ENCODE measurements at places on chromosomes 1 and 21.
A peak's percentile ranks its signal among the peaks of the same experiment; 100 is the strongest.

DNA sequence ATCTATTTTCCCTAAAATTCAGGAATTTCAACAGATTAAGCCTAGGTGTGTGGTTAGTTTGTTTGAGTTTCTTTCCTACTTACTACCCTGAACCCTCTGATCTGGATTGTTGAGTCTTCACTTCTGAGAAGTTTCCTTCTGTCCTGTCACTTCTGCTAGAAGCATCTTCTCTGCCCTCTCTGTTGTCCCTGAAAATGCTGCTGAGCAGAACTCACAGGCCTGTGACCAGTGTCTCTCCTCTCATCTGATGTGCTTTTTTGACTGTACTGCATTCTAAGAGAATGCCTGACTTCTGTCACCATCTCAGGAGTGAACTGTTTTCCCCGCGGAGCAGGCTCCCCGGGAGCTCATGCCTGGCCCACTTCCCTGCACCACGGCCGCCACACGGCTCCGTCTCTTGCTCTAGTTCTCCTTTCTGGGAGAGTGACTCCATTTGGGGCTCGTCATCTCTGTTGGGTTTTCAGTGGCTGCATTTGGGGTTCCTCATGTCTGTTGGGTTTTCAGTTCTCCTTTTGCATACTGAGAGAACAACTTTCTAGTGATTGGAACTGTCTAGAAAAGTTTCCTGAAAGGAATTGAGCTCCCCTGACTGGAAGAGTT is 77.9 kb downstream of the POFUT2 start:
- no peak for DNase-seq

DNA sequence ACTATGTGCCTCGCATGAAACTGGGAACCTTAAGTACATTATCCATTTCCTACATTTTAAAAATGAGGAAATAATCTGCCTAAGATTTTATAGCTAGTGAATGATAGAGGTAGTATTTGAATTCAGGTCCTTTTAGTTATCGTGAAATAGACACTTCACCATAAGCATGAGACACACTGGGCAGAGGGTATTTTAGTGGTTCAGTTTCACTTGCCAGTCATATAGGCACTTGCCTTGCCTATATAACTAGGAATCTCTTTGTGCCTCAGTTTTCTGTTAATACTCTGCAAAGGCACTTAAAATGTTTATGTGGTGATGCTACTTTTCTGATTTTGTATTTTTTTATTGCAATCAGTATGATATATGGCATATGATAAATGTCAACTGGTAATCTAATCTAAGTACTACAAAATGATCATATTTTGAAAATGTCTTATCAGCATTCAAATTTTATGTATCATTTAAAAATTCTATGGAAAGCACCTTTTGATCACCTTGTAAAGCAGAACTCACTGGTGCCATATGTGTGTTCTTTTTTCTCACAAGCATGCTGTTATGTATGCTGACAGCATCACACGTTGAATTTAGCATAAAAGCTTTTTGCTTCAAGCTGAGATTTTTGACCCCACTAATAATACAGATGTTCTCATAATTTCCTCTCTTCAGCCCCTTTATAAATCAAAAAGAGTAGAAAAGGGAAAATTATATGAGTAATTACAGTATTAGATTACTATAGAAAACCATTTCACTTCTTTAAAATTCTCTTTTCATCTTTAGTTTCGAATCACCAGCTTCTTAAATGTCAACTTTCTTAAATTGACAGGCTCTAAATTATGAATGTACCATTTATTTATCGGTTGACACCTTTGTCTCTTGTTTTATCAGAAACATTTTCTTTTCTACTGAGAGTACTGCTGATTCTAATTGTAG is 52.6 kb downstream of the RPS6KC1 start:
- DNase-seq, result no peak

DNA sequence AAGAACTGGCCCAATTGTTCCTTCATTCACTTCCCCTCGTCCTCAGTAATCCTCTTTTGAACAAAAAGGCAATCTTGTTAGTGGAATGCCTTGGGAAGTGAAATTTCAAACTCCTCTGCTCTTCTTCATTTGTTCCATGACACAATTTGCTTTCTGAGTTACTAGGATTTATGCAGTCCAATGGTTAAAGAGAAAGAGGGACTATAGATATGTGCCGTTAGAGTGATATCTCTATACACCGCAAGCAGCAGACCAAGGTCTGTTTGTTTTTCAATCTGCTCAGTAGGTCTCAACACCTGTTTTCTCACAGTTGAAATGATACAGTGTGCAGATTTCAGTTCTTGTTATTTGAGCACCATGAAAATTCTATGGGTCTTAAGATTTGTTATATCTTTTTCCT is 244.0 kb downstream of the DNM3 start:
- DNase-seq, result no peak

GRCh38 chr1:151710187-151710840 is 6.3 kb downstream of the CELF3 start:
- peak; percentile 39 for DNase-seq

- DNase-seq, result no peak
Observed at GRCh38 chr1:205600085-205600484, 31.7 kb downstream of the ELK4 start.

DNA sequence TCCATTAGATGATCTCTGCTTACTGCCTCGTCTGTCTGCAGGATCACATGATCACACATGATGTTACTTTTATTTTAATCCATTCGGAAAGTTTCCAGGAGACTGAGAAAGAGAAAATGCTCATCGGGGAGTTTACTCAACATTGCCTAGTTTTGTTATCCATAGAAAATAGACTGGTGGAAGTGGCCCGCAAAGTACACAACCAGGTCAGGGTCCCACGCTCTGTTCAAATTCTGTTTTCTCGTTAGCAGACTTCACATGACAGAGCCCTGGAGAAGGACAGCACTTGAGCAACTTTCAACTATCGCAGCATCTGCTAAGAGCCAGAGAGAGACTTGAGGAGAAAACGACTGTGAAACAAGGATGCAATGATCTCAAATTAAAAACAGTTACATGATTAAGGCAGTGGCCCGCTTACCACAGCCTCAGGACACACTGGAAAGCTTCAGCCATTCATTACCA is 44.2 kb downstream of the ADAMTS1 start:
- DNase-seq, result no peak

DNA sequence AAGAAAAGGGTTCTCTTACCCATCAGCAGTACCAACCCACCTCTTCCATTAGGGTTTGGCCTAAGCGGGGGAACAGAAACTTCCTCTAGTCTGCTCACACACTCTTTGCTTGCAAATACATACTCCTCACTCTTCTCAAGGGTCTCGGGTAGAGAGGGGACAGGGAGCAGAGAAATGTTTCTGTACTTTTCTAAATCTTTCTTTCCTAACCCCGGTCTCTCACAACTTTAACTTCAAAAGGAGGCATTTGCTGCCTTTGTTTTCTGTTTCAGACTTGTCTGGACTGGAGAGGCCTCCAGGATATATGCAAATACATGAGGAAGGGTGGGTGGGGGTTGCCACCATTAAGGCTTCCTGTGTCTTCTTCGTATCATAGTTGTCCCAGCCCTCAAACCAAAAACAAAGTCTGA is 10.5 kb upstream of the LAX1 start:
- DNase-seq, result no peak

DNA sequence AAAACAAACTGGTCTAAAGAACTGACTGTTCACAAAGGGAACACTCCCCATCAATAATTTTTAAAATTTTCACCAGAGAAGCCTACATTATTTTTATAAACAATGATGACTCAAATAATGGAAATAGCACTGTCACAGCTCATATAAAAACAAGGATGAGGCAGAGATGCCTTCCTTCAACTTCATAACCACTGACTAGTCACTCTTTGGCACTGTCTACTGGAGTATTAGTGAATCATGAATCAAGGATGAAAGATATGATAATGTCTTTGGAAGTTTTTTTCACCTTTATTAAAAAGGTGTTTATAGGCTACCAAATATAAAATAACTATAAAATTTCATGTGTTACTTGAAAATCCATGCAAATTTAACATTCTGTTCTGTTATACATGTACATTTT is 316.9 kb downstream of the VAV3 start:
- DNase-seq, result no peak

DNA sequence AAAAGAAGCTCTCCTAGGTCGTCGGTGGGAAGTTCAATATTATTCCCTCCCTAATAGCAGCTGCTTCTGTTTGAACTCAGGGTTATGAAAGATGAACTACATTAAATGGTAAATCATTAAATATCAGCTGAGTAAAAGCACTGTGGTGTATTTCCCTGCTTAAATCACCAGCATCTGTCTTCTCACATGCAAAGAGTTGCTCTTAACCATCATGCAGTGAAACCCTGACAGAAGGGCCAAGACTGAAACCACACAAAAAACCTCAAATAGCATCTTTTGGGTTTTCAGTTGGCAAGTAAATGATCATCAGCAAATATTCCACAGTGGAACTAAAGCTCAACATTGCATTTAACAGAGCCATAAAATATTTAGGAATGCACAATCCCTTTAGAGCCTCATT is 380.0 kb upstream of the ADGRL2 start:
- DNase-seq, result no peak

DNA sequence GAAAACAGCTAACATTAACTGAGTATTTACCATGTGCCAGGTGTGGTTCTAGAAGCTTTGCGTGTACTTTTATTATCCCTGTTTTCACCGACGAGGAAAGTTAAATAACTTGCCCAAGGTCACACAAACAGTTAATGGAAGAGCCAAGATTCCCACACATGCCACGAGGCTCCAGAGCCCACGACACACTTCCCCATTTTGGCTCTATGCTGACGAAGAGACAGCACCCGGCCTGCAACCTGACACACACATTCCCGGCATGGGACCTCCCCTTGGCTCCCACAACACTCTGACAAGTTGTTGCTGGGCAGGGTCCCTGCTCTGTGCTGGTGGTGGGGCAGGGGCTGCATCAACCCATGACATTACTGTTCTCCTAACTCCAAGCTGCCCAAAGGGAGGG is 52.8 kb downstream of the RAP1GAP start:
- no peak for DNase-seq

DNA sequence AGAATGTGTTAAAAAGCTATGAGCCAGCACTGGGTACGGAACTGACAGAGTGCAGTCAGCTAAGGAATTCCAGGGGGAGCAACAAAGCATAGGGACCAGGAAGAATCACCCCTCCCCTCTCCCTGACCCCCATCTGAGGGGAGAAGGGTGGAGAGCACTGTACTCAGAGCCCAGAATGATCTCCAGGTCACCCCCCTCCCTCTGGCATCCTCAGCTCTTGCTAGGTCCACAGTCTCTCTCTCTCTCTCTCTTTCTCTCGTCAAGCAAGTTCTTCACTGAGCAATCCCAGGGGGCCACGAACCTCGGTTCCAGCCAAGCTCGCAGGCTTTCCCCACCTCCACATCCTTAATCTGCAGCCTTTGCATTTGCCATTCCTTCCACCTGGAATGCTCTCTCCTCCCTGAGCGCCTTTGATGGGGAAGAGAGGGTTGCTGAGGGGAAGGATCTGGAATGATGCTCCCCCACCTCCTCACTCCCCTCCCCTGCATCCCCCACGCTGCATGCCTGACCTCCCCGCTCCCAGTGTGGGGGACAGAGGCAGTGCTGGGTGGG is 6.7 kb upstream of the WASF2 start:
- DNase-seq, result no peak

DNA sequence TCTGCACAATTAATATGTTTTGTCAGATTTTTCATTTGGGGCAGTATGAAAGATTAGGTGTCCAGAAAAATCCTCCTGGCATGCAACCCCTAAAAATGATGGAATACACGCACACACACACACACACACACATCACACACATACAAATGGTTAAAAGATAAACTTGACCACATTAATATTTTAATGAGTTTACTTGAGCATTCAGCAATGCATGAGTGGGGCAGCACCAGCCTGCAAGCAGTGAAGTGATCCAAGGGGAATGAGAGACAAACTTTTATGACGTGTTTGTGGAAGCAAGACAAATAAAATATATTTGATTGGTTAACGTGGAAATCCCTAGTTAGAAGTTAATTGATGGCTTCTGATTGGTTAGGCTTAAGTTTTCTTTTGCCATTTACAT is 29.1 kb upstream of the SOAT1 start:
- no peak for DNase-seq

GRCh38 chr1:10615932-10616671 is 141.4 kb downstream of the PEX14 start:
- DNase-seq, result no peak

- no peak for DNase-seq
Observed at GRCh38 chr1:206116873-206117150, 376 bp downstream of the AVPR1B start.

DNA sequence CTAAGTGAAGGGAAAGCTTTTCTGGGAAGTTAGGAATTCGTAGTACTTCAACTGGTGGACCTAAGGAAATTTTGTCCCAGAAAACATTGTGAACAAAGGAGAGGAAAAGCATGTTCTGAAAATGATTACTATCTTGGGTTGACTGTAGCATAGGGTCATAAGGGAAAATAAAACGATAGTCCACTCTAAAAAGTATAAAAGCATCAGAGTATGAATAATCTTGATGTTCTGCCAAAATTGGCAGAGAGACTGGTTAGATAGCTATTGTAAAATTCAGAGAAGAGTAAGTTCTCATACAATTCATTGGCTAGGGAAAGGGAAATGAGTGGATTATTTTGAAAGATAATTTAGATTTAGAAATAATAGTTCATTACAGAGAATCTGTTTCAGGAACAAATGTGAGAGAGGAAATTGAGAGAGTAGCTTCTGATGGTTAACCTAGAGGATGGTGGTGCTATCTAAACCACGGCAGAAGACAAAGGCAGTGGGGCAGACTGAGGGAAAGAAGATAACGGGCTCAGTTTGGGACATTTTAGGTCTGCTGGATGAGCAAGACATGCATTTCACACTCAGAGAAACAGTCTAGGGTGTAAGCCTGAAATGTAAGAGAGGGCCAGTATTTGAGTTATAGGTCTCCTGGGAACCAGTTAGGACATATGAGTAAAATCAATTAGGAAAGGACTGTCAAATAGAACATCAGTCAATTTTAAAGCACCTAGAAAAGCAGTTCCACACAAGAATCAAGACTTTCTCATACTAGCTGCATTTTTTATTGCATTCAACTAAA is 799.3 kb upstream of the CXADR start:
- DNase-seq, result no peak

- DNase-seq, result no peak
Observed at GRCh38 chr1:16146279-16147155, 9.4 kb downstream of the EPHA2 start.

DNA sequence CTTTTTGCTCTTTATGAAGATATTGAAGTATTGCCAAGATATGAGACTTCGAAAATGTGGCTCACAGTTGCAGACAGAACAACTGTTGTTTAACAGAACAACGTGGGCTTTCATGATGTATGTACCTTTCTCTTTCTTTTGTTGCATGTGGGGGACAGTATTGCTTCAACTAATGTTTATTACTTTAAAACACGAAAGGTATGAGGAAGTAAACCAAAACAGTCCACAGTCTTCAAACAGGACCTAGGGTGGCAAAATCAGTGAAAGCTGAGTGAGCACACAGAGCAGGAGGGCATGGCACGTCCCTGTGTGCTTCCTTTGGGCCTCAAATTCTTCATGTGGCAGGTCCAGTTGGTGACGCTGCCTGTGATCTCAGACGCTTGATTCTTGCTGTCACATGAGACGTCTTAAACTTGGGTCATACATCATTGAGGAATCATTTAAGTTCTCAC is 7.8 kb upstream of the CHAF1B start:
- DNase-seq, result no peak

DNA sequence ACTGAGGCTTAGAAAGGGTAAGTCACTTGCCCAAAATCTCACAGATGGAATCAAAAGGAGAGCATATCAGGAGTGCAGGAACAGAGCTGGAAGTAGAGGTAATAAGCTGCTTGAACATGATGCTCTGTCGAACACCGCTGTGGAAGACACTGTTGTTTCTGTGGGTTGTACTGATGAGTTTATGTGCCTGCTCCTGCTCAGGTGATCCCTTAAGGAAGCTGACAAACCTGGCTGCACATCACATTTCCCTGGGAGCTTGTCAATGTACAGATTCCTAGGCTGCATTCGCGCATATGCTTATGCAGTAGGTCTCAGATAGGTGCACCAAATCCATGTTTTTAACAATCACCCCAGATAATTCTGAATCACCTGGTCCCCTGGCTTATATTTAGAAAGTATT is 79.7 kb downstream of the ZNF326 start:
- DNase-seq, result no peak

All from activated T-cell treated with anti-CD3 and anti-CD28 coated beads, Interleukin-2, amount 50 U/mL, for 4 hours (primary cell).